Hematopoietic multipotent progenitor cell treated with erythropoietin and hydrocortisone succinate and interleukin-3 and kit ligand, for 15 days (in vitro differentiated cells): ENCODE measurements at places on chromosomes 16 and 17.
A peak's percentile ranks its signal among the peaks of the same experiment; 100 is the strongest.

GRCh38 chr17:61307905-61308886, 91.4 kb upstream of the TBX2 start:
- no peak for DNase-seq

GRCh38 chr16:48536614-48537200, 73.3 kb downstream of the N4BP1 start:
- DNase-seq, result no peak

DNA sequence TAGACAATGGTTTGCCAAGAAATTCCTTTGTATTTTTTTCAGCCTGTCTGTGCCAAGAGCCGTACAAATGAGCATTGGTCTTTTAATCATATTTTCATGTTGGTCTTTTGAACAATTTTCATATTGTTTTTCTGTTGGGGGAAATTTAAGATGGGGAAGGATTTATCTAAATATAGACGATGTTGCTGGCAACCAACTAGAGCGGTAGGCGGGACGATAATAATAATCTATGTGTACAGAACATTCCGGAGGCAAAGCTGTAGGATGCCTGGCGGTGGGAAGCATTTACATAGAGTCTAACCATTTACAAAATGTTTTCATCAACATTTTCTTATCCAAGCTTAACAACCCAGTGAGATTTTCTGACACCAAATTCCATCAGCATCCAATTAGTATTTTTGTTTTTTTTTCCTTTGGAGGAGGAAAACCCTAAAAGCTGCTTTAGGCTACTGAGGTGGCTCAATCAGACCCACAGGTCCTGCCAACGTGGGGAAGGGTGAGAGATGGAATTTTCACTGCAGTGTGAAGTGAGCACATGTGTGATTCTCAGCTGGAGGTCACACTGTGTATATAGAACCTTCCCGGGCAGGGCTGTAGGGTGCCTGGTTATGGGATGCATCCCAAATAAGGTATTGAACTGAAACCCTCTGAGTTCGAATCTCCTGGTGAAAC, 11.7 kb upstream of the SEC14L1 start:
- DNase-seq, result no peak

- DNase-seq, result peak; percentile 14
These were observed 31.3 kb downstream of the ZCCHC14 start for GRCh38 chr16:87461466-87461991.

- DNase-seq, result peak; percentile 56
These were observed 762 bp downstream of the CDK12 start for GRCh38 chr17:39461926-39462569.

DNA sequence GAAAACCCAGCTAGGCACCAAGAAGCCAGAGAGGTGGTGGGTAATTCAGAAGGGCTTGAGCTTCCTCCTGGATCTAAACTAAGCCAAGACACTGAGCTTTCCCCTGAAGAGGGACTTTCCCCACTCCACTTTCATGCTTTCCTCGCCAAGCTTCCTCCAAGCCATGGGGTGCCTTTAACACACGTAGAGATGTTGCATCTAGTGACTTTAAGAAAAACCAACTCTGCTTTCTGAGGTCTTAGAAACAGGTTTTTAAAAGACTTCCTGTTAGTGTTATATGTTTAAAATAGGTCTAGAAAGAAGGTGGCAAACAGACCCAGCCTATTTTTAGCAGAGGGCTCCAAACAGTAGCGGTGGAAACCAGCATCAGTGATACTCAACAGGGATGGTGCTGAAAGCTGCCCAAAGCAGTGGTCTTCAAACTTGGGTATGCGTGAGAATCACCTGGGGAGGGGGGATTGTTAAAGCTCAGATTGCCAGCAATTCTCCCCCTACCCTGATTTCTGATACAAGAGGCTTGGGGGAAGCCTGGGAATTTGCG, 585.6 kb downstream of the CDH13 start:
- no peak for DNase-seq

- DNase-seq, result no peak
These were observed 40.0 kb upstream of the CCR7 start for GRCh38 chr17:40605306-40605705.

DNA sequence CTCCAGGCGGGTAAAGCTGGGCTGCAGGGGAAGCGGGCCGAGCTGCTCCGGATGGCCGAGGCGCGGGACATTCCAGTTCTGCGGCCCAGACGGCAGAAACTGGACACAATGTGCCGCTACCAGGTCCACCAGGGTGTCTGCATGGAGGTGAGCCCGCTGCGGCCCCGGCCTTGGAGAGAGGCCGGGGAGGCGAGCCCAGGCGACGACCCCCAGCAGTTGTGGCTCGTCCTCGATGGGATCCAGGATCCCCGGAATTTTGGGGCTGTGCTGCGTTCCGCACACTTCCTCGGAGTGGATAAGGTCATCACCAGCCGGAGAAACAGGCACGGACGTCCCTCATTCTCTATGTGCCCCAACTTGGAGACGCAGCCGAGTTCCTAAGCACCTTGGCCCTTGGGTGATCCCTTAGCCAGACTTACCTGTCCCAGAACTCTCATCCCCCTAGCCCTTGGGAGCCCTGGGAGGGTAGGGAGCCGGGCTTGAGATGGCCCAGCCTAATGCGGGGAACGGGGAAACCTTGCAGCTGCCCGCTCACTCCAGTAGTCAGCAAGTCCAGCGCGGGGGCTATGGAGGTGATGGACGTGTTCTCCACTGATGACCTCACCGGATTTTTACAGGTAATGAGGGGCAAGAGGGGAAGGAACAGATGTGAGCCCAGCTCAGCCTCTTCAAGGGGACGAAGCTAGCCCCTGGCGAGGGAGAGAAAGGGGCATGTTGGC, 806 bp downstream of the MRM1 start:
- DNase-seq, result no peak

GRCh38 chr17:39186481-39187002, 10.9 kb downstream of the CACNB1 start:
- DNase-seq, result no peak

- no peak for DNase-seq
These were observed 3.3 kb upstream of the CES1 start for GRCh38 chr16:55836158-55836611.

DNA sequence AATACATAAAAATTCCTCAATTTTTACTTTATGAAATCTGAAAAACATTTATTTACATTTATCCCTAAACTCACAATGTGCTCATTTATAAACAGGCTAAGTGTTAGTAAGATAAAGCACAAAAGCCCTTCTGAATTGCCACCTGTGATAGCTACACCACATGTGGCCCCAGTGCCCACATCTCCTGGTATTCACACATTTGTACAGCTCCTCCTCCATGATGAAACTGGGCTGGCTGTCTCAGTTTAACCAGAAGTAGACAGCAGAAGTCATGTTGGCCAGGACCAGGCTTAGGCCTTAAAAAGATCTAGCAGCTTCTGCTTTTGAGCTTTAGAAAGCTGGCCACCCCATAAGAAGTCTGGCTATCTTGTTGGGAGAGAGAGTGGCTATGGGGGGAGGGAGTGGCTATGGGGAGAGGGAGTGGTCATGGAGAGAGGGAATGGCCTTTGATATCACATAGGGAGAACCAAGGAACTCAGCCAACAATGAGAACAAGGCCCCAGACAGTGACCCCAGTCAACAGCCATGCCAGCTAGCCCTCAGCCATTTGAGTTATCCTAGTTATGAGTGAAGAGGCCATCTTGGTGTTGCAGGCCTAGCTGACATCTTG, 47.4 kb downstream of the CEP95 start:
- DNase-seq, result no peak

- DNase-seq, result no peak
These were observed 304.1 kb upstream of the C16orf82 start for GRCh38 chr16:26762594-26762993.

GRCh38 chr16:15466886-15467781, 32.7 kb downstream of the BMERB1 start:
- peak; percentile 45 for DNase-seq

DNA sequence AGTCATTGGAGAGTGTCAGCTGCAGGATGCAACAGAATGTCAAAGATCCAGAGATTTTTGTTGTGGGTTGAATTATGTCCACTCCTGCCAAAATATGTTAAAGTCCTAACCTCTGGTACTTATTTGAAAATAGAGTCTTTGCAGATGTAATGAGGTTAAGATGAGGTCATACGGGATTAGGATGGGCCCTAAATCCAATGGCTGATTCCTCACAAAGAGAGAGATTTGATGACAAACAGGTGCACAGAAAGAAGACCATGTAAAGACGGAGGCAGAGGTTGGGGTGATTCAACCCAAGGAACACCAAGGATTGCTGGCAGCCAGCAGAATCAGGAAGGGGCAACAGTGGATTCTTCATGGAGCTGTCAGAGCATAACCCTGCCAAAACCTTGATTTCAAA, 34.5 kb upstream of the USP22 start:
- no peak for DNase-seq

- no peak for DNase-seq
These were observed 77.3 kb downstream of the RPTOR start for GRCh38 chr17:80621997-80622357.

- DNase-seq, result no peak
These were observed 14.4 kb downstream of the SDR42E1 start for GRCh38 chr16:81996664-81997509.

GRCh38 chr16:70569752-70570151, 46.1 kb downstream of the SF3B3 start:
- DNase-seq, result no peak

- DNase-seq, result no peak
These were observed 91.8 kb downstream of the NCOR1 start for GRCh38 chr17:16123531-16123930.

DNA sequence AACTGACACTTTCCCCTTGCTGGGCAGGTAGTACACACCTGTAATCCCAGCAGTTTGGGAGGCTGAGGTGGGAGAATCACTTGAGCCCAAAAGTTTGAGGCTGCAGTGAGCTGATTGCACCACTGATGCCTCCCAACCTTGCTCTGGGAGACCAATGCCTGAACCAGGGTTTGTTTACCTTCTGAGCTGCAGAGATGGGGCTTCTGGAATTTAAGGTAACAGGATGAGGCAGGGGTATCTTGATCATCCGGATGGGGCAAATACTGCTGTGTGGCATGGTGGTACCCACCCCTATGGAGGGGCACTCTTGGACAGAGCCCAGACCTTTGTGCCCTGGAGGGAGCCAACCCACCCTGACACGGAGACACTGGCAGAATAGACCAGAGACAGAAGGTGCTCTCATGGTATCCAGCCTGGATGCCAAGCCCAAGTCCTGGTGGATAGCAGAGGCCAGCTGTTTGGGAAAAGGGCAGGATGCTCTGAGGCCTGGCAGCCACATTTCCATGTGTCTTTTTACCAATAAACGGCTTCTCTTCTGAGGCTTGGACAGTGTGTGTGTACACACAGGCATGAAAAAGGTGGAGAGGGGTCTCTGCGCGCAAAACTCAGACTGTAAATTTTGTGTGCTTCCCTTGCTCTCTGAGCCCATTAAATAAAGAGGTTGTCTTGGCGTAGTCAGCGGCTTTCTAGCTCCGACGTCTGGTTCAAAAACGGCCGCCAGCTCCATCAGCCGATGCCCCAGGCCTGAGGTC, 4.4 kb downstream of the ZNF48 start:
- no peak for DNase-seq

DNA sequence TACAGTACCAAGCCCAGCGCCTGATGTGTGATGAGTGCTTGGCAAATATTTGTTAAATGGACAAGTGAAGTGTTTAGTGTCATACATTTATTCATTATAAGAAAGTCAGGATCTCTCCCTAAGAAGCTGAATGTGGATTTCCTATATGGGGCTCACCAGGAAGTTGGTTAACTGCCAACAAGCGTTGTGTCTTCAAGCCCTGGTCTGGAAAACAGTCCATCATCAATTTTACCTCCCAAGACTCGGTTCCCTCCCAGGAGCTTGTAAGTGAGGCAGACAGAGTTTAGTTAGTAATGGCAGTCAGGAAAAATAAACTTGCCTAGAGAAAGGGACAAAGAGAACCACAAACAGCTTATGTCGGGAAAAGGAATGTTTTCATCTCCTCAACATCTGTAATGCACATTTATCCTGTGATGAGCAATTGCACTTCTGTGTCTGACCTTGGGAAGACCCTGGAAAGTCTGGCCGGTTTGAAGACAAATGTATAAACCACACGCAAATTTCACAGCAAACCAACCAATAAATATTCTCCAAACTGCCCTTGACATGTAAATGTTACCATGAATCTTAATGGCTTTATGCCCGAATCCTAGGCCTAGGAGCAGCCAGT, 28.3 kb downstream of the C16orf95 start:
- DNase-seq, result no peak

GRCh38 chr17:75542229-75542628, 16.7 kb downstream of the LLGL2 start:
- DNase-seq, result no peak

- DNase-seq, result no peak
These were observed 22.5 kb downstream of the CYB5D2 start for GRCh38 chr17:4165301-4166010.

DNA sequence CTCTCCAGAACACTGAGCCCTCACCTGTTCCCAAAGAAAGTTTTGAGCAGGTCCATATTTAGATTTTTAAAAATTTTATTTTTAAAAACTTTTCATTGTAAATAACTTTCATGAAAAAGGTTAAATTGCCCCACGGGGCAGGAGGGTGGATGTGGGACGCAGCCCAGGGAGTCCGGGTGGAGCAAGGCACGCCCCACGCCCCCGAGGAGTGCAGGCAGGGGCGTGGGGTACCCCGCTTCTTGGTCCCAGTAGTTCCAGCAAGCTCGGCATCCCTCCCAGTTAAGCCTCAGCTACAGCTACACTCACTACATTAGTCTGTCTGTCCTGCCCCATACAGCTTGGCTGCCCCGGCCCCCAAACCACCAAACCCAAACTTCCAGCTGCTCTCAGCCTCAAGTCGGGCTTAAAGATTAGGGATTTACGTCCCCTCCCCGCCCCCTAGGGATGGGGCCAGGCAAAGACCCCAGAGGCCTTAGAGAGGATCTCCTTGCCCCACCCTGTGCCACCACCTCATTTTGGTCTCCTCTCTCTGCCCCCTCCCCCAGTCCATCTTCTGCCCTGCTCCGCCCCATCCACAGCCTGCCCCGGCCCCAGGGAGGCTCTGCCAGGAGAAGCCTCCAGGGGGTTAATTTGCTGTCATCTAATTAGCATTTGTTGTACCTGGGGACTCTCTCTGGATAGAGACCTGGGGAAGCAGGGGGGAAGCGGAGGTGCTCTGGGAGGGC, 4.6 kb downstream of the FOXJ1 start:
- no peak for DNase-seq
